ENCODE measurements at places on chromosomes 13 and 19.

DNA sequence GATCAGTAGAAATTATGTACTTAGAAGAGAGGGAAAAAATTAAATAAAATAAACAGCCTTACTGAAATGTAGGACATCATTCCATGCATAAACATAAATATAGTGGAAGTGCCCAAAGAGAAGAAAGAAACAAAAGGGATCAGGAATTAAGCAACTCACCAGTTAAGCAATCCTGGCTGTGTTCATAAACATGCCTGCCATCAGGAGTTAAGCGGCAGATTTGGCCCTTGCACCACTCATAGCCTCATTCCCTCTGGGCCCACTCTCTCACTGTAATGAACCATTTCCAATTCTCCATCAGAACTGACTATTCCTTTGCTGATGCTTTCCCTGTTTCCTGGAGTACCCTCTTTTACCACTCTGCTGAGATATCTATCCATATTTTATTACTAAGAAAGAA, 281.4 kb downstream of the LHFPL6 start:
- no peak for DNase-seq

DNA sequence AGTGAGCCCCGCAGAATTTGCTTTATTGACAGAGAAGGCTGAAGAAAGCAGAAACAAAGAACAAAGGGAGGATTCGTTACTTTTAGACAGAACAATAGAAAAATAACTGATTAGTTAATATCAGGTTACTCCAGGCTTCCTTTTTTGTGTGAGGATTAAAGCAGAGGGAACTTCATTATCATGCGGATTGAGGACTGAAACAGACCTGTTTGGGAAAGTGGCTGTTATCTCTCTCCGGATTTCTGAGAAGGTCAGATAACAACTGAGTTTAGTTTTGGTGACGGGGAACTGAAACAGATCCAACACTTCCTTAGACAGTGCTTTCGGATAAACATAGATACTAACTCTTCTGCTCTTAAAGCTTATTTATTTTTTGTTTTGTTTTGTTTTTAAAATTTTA, 246.4 kb upstream of the ZNF507 start:
- DNase-seq, result no peak

GRCh38 chr19:41926763-41927496, 1.3 kb downstream of the ERFL start:
- DNase-seq, result no peak

GRCh38 chr19:4102339-4103079, 21.4 kb downstream of the MAP2K2 start:
- no peak for DNase-seq

DNA sequence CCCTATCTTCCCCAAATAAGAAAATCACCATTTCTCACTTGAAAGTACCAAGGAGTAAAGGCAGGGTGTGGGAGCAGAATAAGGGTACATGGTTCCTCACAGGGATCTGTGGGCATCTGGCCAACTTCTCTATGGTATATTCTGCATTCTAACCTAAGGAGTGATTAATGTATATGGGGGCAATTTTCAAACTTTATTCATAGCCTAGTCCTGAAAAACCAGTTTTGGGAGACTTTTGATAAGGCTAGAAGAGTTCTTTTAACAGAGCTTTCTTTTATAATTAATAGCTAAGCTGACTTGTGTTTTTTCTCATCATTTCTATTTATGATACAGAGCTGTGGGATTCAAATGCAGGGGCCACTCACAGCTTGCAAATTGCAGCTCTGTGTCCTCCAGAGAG, 852 bp downstream of the SCEL start:
- no peak for DNase-seq

DNA sequence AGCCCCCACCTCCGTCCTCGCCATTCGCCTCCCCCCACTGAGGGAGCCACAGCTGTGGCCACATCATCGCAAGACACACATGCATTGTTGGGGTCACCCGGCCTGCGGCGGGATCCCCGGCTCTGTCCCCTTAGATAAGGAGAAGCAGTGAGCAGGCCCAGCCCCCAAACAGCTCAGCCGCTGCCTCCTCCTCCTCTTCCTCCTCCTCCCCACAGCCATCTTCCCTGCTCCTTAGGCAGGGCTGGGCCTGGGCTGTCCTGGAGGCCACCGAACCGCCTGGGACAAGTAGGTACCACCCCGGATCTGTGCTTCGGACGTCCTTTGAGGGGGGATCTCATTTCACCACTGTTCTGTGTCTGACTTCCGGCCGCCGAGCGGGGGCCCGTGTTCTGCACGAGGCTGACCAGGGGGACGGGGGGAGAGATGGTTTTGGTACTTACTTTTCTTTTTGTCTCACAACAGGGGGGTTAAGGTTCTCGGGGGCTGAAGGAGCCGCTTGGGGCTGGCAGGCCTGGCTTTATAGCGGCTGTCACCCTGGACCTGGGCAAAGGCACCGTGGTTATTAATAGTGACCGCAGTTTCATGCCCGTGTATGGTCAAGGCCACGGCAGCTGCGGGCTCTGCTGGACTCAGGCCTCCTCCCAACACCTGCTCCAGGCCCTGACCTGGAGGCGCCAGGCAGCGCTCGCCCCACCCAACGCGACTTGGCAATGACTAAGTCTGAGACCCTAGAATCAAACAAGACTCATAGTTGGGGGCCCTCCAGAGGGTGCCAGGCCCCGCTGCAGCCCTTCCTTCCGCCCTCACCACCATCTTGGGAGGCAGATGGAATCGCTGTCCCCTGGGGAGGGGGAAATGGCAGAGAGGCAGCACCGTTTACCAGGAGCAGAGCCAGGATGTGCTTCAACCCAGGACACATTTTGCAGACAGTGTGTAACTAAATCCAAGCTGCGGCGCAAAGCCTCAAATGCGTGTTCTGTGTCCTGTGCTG, 18.3 kb downstream of the NMRK2 start:
- DNase-seq, result no peak
